SIG-M5 (cell line): ENCODE measurements at places on chromosomes 16 and 17.

DNA sequence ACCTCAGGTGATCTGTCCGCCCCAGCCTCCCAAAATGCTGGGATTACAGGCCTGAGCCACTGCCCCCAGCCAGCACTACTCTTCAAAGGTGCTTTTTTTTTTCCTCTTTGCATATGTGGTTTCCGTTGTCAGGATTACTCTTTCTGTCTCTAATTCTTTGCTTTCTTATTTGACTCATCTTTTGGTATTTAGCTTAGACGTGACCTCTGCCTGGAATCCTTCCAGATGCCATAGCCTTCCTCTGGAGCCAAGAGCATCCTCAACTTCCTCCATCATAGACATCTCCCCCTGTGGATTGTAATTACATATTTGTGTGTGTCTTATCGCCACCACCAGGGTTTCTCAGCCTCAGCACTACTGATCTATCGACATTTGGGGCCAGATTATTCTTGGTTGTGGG, 84.4 kb upstream of the XYLT1 start:
- DNase-seq = no peak

- no peak for DNase-seq
Observed at GRCh38 chr16:35746963-35747657, 2287.7 kb downstream of the TP53TG3F start.

- DNase-seq = no peak
Observed at GRCh38 chr17:1058423-1059130, 61.6 kb downstream of the TIMM22 start.

DNA sequence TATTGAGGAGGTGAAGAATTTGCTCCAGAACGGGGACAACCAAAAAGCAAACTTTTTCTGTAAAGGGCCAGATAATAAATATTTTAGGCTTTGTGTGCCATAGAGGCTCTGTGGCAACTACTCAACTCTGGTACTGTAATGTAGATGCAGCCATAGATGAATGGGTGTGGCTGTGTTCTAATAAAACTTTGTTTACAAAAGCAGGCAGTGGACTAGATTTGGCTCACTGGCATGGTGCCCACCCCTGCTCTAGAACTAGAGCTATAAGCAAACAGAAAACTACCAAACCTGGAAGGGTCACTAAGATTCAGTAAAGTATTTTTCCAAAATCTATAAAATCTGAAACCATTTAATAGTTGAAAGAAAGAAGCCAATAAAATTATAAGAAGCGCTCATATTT, 24.6 kb upstream of the SMURF2 start:
- no peak for DNase-seq

- no peak for DNase-seq
Observed at GRCh38 chr16:14409563-14409962, 220.5 kb downstream of the PARN start.

DNA sequence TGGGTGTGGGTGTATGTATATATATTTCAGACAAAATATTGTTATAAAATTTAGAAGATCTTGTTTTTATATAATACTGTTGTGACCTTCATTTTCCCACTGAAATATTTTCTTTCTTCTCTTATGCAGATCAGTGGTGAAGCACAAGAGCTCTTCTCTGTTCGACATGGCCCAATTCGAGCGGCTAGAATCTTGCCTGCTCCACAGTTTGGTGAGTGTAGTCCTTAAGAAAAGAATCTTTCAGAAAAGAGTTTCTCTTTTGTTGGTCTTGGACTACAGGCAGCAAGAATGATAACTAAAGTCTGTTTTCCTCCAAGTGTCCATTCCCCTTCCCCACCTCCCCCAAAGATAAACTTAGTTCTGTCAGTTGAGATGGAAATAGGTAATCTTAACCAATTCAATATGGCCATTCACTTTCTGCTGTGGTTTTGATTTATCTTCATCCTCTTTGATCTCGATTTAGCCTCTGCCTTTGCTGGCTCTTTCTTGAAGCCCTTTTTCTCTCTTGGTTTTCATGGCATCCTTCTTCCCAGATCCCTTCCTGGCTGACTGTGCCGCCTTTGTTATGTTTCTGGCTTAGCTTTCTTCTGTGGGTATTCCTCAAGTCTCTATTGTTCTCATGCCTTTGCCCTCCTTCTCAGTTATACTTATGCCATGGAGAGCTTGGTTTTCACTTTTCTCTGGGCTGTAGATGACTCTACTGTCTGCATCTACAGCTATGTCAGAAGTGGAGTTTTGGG, 69.6 kb downstream of the BCAS3 start:
- no peak for DNase-seq

DNA sequence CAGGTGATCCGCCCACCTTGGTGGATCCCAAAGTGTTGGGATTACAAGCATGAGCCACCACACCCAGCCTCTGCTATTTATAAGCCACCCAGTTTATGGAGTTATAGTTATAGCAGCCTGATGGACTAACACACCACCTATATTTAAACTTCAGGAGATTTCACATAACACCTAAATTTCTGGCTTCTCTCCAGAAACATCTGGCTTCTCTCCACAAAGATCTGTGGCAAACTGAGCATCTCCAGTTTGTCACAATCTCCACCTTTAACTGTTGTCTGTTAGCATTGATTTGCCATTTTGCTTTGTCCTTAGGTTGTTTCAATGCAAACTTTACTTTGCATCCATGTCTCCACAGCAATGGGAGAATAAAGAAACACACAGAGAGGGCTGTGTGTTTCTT, 39.6 kb downstream of the GDE1 start:
- no peak for DNase-seq

DNA sequence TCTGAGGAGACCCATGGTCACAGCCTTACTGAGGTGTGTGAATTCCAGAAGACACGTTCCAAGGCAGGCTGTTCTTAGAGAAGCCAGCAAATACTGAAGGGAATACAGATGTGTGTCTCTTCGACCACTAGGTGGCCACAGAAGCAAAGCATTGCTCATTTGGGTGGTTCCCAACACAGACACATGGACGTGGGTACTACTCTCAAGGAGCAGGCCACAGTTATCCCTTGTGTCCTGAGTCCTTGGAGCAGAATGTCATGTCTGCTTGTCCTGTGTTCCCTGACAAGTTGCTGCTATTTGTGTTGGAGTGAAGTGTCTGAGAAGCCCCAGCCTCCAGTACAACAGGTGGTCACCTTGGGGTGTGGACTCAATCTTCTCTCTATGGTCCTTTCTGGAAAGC, 30.3 kb downstream of the HMOX2 start:
- DNase-seq = no peak

- DNase-seq = no peak
Observed at GRCh38 chr17:36468903-36469635, 17.4 kb upstream of the ZNHIT3 start.

DNA sequence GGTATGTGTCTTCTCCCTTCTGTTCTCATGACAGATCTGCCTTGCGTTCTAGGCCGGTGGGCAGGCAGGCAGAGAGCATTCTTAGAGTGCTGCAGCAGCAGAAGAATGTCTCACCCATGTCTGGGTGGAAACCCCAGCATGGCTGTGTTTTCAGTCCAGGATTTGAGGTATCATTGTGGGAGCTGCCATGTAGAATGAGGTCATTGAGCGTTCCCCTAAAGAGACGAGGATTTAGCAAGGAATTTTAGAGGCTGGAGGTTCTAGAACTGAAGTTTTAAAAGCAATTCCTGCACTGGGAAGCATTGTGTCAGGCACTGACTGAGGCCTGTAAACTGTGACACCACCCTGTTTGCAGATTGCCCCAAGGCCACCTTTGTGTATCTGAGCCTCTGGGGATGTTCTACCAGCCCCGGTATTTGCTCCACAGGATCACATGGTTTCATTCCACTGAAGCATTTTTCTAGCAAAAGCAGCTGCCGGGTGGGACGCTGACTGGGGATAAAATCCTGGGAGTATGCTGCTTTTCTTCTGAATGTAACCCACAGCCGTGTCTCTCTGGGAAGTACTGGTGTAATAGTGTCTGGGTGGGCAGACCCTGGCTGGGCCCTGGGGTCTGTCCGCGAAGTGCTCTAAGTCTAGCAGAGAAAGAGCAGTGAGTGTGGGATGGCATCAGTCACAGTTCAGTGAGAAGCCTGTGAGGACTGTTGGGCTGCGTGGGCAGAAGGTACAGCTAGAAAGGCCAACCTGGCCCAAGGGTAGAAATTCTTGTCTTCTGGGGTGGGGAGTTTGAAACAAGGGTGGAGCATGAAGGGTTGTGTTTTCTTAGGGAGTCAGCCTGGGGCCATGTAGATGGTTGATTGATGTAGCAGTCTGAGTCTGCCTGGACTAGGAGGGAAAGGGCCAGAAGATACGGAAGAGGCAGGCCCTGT, 30.2 kb downstream of the PLCD3 start:
- DNase-seq = no peak

DNA sequence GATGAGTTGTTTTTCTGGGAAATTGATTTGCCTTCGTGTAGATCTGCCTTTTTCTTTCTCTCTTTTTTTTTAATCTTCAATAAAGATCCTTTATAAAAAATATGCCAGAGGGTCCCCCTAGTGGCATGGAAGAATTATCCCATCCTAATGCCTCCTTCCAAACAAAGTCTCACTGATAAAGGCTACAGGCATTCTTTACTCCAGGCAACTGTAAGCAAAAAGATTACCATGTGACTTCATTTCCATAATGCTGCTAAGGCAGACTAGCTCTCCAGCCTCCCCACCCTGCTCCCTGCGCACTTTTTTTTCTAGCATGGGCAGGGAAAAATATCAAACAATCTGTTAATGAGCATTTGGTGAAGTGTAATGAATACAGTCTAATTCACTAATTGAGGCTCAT, 220.2 kb upstream of the CDH8 start:
- no peak for DNase-seq

DNA sequence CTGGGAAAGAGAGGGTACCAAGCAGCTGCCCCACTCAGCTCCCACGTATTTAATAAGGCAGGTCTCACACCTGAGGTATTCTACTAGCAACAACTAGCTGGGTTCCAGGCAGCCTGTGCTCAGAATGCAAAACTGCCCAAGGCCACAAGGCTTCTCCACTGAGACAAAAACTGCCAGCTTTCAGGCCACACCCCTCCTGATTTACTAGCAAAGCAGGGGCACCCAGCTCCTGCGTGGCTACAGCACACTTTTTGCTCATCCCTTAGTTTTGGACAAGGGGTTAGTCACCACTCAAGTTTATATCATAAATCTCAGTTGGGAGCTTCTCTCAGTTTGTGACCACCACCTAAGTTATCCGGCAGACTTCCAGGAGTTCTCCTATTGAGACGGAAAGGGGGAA, 494.6 kb downstream of the CDH11 start:
- no peak for DNase-seq

- DNase-seq = no peak
Observed at GRCh38 chr17:30095507-30096244, 20.9 kb upstream of the NSRP1 start.

DNA sequence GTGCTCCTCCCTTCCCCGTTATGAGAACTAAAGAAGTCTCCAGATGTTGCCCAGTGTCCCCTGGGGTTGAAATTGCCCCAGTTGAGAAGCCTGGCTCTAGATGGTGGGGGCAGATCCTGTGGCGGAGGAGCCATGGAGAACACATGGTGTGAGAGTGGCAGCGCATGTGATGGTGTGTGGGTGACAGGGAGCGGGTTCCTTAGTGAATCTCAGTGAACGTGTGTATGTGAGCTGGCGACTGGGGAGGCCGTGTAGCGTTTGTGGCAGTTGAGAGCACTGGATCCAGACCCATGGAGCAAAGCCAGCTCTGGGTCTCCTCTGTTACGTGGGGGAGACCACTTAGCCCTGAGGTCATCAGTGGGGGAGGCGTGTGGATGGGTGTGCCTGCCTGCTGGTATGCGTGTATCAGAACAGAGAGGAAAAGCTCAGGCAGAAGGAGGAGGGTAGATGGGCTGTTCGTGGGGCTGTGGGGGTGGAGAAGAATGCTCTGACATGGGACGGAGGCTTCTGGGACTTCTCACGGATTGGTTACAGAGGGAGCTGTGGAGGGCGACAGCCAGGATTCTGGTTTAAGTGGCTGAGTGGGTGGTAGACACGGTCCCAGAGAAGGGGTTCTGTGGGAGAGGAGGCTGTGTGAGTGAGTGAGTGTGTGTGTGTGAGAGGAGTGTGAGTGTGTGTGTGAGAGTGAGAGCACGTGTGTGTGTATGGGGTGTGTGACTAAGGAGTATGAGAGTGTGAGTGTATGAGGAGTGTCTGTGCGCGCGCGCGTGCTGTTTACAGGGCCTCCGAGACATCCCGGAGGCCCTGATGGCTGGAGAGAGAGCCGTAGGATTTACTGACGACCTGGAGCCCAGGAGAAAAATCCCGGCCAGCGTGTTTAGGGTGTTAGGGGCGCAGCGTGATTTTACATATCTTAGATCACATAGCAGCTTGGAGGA, 193.8 kb downstream of the SNX29 start:
- DNase-seq = no peak
